A549 treated with GW870086 at 1 μM for 4 hours (cell line): ENCODE measurements at places on chromosomes 12 and 14. TPM values are rescaled to one million over a fixed set of nuclear protein-coding genes. Genes with fewer than 3 reads are reported as not detected.

The SOAT2 gene
- total RNA-seq, result 0.06 to 0.44 TPM (median 0.40 TPM) in 5 replicates

The ARHGAP9 gene
- 0.24 to 0.94 TPM (median 0.82 TPM) in 5 replicates for total RNA-seq

The GPX2 gene
- 174 to 317 TPM (median 203 TPM) in 5 replicates for total RNA-seq

The KCNK13 gene
- 0.11 to 0.17 TPM (median 0.15 TPM) in 4 of 5 replicates, not detected in the other for total RNA-seq

The PYGL gene
- total RNA-seq, result 135 to 189 TPM (median 166 TPM) in 5 replicates

The RNASE7 gene
- total RNA-seq, result not detected in 5 replicates

The PLEKHG3 gene
- total RNA-seq, result 21.0 to 34.4 TPM (median 31.7 TPM) in 5 replicates

The USP5 gene
- 69.7 to 80.0 TPM (median 72.6 TPM) in 5 replicates for total RNA-seq

The NKX2-1 gene
- 0.05 to 0.10 TPM in 2 of 5 replicates, not detected in the others for total RNA-seq

The TBC1D30 gene
- total RNA-seq, result 1.3 to 1.9 TPM (median 1.8 TPM) in 5 replicates

The DACT1 gene
- total RNA-seq, result 0.44 to 0.73 TPM (median 0.48 TPM) in 5 replicates

The MANSC1 gene
- 3.5 to 5.3 TPM (median 4.2 TPM) in 5 replicates for total RNA-seq

The CCDC59 gene
- total RNA-seq, result 51.3 to 65.8 TPM (median 52.7 TPM) in 5 replicates

The ENDOU gene
- total RNA-seq, result not detected in 5 replicates

The RESF1 gene
- 13.2 to 18.8 TPM (median 16.3 TPM) in 5 replicates for total RNA-seq

The HOTAIR gene
- total RNA-seq, result 0.10 to 0.40 TPM (median 0.23 TPM) in 5 replicates

The CNPY2 gene
- total RNA-seq, result 115 to 162 TPM (median 149 TPM) in 5 replicates

The KRT72 gene
- total RNA-seq, result not detected in 5 replicates

The AACS gene
- 17.2 to 19.2 TPM (median 18.5 TPM) in 5 replicates for total RNA-seq

The B3GNT4 gene
- 0.55 to 2.5 TPM (median 0.96 TPM) in 5 replicates for total RNA-seq

The KERA gene
- total RNA-seq, result not detected in 5 replicates

The GLI1 gene
- 4.9 to 8.1 TPM (median 6.6 TPM) in 5 replicates for total RNA-seq

The EVL gene
- 22.6 to 28.7 TPM (median 27.0 TPM) in 5 replicates for total RNA-seq

The EML5 gene
- total RNA-seq, result 0.38 to 0.59 TPM (median 0.53 TPM) in 5 replicates

The CD69 gene
- 0.16 TPM in 1 of 5 replicates, not detected in the others for total RNA-seq

The AQP5 gene
- total RNA-seq, result not detected in 5 replicates

The DUSP6 gene
- total RNA-seq, result 7.6 to 15.7 TPM (median 14.1 TPM) in 5 replicates

The ZFHX2 gene
- total RNA-seq, result 0.63 to 1.4 TPM (median 0.75 TPM) in 5 replicates

The MUCL1 gene
- not detected in 5 replicates for total RNA-seq

The ESYT1 gene
- total RNA-seq, result 63.1 to 68.1 TPM (median 65.7 TPM) in 5 replicates

The DTX3 gene
- total RNA-seq, result 16.4 to 18.8 TPM (median 18.7 TPM) in 5 replicates

The NPFF gene
- total RNA-seq, result 0.85 TPM in 1 of 5 replicates, not detected in the others

The NXPH4 gene
- 4.1 to 5.8 TPM (median 5.1 TPM) in 5 replicates for total RNA-seq

The RPL10L gene
- not detected in 5 replicates for total RNA-seq

The CELA1 gene
- total RNA-seq, result not detected in 5 replicates

The RNF212B gene
- not detected in 5 replicates for total RNA-seq

The RFLNA gene
- total RNA-seq, result 0.06 to 0.24 TPM (median 0.10 TPM) in 4 of 5 replicates, not detected in the other

The CLEC4D gene
- total RNA-seq, result not detected in 5 replicates
